ENCODE measurements at places on chromosomes 5 and 9.

GRCh38 chr5:6465831-6466790 is 17.5 kb downstream of the UBE2QL1 start:
- no peak for DNase-seq

GRCh38 chr9:13088720-13089427 is 190.6 kb downstream of the MPDZ start:
- DNase-seq, result no peak

DNA sequence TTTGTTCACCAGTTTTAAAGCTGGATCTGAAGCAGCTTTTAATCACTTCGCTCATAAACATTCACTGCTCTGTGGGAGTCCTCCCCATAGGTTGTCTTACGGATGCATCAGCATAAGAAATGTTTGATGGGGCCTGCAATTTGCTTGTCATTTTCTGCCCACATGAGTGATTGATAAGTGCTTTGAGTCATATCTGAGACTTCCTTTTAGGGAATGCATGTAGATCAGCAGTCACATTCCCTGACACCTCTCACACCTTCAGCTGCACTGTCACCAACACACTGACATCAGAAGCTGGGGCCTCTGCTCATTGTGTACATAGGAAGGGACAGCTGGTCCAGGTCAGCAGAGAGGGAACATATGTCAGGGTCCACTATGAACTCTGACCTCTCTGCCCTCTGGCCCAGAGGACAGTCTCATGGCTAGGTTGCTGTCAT is 84.1 kb upstream of the SPATA31D4 start:
- DNase-seq, result no peak

DNA sequence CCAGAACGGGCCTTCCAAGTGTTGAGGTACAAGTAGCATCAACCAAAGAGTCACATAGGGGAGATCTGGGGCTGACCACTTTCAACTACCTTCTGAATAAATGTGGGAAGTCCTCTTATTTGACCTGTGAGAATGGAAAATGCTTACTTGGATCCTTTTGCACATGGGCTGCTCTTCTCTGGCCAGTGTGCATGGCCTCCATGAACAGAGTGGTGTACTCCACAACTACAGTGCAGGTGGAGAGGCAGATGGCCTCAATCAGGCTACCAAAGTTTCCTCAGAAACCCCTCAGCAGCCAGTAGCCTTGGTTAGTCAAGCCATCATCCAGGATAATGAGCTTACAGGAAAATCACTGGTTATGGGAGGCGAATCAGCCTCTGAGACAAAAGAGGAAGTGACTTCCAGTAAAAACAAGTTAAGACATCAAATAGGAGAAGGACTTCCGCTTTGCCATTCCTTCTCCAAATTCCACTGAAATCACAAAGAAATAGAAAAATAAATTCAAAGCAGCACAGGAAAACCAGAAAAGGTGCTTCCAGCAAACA is 18.3 kb upstream of the FCHO2 start:
- no peak for DNase-seq

DNA sequence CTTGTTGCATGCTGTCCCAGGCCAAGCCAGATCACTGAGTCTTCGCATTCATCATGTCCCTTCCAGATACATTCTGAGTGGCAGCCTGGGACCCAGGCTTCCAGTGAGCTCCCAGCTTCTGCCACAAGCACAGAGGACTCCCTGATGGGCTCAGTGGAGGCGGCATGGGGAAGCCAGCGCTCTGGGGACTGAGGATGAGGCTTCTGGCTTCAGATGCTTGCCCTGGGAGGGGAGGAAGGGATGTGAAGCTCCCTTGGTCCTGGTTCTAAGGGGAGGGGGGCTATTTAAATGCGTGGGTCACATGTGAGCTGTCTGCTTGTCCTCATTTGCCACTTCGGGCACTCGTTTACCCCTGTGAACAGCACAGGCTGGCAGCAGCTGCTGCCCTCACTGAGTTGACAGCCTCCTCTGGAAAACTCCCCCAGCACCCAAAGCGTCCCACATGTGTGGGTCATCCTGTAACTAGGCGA is 174.0 kb downstream of the NR3C1 start:
- no peak for DNase-seq

GRCh38 chr5:134507452-134507851 is 18.0 kb upstream of the JADE2 start:
- no peak for DNase-seq

GRCh38 chr5:137215261-137215660 is 283.9 kb downstream of the SPOCK1 start:
- DNase-seq, result no peak

DNA sequence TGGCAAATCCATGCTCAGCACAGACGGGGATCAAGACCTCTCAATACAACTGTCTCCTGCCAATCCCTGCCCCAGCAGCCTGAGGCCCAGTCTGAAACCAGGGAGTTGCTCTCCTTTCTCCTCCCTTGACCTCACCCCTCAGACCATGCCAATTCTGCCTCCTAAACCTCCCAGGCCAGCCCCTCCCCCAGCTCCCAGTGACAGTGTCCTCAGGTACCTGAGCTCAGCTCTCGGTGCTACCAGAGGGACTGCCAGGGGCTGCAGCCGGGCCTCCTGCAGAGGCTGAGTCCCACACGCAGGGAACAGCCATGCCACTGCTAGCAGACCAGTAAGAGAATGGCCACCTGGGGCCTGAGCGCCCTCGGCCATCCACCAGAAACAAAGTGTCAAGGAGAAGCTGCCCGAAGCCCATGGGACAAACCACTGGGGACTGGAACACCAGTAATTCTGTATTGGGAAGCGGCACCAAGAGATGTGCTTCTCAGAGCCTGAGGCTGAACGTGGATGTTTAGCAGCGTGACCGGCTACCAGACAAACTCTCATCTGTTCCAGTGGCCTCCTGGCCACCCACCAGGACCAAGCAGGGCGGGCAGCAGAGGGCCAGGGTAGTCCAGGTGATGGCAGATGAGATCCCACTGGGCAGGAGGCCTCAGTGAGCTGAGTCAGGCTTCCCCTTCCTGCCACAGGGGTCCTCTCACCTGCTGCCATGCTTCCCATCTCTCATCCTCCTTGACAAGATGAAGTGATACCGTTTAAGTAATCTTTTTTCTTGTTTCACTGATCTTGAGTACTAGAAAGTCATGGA is 557 bp upstream of the IL3 start:
- DNase-seq, result no peak

DNA sequence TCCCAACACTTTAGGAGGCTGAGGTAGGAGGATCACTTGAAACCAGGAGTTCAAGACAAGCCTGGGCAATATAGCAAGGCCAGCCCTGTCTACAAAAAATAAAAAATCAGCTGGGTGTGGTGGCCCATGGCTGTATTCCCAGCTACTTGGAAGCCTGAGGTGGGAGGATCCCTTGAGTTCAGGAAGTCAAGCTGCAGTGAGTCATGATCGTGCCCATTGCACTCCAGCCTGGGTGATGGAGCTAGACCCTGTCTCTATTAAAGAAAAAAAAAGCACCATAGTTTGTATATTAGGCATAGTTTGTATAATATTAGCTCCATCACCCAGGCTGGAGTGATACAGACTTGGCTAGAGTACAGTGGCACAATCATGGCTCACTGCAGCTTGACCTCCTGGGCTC is 9.6 kb upstream of the NME5 start:
- DNase-seq, result no peak

DNA sequence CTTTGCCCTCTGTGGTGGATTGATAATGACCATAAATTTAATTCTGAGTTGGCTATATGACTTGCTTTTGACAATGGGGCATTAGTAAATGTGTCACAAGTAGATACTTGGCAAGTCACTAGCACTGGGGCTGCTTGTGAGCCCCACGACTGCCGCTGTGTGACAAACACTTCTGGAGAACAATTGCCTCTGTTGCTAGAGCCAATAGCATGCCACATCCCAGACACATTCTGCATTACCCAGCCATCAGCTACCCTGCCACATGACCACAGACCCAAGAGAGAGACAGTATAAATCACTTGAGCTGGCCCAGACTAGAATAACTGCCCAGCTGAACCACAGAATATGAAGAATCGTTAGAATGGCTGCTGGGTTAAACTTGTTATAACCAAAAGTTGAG is 753.2 kb upstream of the DMAC1 start:
- DNase-seq, result no peak

DNA sequence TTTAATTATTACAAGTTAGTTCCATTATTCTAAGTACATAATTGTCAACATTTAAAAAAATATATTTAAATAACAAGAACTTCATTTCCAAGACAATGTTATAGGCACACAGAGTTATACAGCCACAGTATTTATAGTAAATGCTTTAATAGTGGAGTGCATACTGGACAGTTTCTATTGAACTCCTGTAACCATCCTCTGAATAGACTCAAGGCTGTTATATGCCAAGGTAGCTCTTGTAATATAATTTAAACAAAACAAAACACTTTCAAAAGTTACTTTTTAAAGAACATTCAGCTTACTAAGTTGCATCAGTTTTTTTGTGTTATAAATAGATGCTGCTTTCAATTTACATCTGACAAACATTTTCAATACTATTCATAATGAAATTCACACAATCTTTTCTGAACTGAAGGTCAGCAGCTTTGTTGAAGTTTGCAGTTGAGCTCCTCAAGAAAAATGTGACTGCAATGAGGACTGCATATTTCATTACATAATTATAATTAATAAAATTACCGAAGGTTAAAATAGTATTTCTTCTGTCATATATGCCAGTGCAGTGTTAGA is 549.9 kb upstream of the CYLC2 start:
- no peak for DNase-seq

- DNase-seq, result no peak
Observed at GRCh38 chr9:75463871-75464270, 375.6 kb downstream of the OSTF1 start.

DNA sequence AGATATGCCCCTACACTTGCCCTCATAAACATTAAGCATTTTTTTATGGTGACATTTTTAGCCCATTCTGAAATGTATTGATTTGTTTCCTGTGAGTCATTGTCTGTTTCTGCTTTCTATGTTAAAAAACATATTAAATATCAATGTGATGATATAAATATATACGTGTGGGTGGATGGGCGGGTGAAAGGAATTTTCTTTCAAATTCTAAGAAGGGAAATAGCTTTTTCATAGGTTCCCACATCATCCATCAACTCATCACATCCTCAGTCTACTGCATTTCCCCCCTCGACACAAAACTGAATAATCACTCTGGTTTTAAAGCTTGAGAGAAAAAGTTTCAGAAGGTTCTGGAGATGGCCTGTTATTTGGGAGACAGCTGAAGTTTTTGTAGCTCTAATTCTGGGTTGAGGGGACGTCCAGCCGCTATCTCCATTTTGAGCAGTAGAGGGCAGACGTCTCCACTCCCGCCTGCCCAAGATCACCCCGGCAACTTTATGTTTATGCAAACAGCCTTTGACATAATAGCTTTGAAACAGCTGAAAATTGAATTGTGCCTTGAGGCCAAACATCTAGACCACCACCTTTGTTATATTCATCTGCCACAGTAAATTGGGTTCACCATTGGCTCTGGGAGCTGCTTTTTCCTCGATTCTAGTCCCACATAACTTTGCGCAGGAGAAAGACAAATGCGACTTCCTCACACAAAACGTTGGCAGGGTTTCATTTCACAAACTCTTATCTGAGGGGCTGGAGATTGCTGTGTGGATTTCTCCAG is 216.2 kb upstream of the CLINT1 start:
- no peak for DNase-seq

GRCh38 chr9:16331031-16331430 is 539.4 kb downstream of the BNC2 start:
- no peak for DNase-seq

DNA sequence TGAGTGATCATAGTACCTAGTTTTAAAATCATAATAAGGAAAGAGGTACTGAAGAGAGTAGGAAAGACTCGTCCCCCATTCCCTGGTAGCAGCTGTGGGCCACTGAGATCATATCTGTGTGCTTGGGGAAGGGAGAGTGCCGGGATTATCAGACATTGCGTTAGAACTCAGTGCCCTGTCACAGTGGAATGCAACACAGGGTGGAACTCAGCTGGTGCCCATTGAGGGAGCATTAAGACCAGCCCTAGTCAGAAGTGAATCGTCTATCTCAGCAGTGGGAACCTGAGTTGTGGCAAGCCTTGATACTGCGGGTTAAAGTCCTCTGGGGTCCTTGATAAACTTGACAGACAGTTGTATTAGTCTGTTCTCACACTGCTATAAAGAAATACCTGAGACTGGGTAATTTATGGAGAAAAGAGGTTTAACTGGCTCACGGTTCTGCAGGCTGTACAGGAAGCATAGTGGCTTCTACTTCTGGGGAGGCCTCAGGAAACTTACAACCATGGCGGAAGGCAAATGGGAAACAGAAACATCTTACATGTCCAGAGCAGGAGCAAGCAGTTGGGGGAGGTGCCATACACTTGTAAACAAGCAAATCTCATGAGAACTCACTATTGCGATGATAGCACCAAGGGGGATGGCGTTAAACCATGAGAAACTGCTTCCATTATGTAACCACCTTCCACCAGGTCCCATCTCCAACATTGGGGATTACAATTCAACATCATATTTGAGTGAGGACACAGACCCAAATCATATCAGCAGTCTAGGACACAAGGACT is 33.1 kb downstream of the NDUFAF2 start:
- DNase-seq, result no peak

DNA sequence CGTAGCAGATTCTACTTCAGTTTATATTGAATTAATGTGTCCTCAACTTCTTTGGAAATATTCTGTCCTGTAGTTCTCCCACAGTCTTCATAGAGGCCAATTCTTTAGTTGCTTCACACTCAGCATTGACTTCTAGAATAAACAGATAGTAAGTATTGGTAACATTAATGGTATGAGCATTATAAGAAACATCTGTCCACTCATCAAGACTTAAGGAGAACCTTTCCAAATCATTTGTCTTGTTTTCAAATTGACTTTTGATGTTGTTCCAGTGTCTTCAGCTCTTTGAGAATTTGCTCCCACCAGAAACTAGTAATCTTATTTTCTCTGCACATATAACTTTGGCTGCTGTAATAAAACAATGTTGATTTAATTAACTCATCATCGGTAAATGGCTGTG is 18.3 kb downstream of the RANBP17 start:
- DNase-seq, result no peak

DNA sequence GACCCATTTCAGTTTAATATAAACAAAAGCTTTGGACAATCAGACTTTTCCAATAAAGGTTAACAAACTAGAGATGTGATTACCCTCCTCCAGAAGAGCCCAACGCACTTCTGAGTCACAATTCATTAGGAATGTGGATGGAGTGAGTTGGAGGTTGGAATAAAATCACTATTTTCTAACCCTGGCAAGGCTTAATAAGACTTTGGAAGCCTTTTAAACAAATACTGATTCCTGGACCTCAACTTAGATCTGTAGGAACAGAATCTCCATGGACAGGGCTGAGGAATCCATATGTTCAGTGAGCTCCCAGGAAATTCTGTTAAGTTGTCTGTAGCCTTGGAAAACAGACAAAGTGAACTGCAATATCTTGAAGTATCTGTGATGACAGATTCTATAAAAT is 233.5 kb upstream of the ELL2 start:
- DNase-seq, result no peak

DNA sequence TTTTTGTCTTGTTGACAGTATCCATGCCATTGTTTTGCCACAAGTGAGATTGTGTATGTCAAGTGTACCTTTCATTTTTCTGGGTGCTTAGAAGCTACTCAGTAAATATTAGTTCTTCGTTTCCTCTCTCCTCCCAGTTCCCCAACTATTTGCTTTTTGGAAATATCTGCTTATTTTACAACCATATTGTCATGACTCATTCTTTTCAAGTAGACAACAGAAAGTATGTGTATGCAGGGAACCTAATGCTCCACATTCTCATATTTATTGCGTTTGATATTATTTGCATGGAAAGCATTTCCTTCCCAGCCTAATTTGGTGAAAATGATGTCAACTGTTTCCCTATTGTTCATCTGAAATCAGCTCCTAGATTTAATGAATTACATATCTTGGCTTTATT is 483.7 kb upstream of the RIOK2 start:
- DNase-seq, result no peak

All from cerebellar nuclear complex (tissue), 1 donor.